ENCODE measurements at places on chromosomes 7 and 10.
A peak's percentile ranks its signal among the peaks of the same experiment; 100 is the strongest.

- DNase-seq = peak; percentile 39
These were observed 51.0 kb downstream of the ORC5 start for GRCh38 chr7:104156842-104157277.

- DNase-seq = peak; percentile 74
These were observed 95.8 kb downstream of the HIP1 start for GRCh38 chr7:75642810-75643486.

DNA sequence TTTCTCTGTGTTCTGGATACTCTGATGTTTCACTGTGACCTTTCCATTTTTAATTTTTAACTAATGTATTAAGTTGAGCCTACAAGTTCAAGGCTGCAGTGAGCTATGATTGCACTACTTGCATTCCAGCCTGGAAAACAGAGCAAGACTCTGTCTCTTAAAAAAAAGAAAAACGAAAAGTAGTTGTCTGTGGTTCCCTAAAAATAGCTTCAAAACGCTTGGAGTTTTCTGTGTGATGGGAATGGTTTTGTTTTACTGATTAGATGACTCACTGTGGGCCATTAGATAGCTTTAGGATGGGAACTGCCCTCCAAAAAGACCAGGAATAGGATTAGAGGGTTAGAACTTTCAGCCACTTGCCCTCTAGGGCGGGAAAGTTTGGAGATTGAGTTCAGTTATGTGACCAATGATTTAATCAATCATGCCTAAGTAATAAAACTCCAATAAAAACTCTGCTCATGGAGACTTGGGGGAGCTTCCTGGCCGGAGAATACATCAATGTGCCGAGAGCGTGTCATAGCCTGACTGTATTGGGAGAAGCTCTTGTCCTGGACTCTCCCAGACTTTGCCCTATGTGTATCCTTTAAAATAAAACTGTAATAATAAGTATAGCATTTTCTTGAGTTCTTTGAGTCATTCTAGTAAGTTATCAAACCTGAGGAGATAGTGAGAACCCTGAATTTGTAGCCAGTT lies 147.1 kb downstream of the LYZL1 start:
- DNase-seq = no peak

GRCh38 chr7:138663725-138664710 lies 37.1 kb downstream of the SVOPL start:
- no peak for DNase-seq

DNA sequence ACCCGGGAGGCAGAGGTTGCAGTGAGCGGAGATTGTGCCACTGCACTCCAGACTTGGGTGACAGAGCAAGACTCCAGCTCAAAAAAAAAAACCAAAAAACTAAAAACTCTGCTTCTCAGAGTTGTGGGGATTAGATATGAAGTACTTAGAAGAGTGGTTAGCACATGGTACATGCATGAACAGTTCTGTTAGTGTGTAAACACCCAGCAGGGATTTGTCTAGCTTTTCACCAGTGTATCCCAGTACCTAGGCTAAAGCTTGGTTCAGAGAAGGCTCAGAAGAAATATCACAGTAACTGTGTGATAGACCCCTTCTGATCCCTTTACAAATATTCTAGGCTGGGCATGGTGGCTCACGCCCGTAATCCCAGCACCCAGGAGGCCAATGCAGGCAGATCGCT lies 9.5 kb downstream of the PPIA start:
- DNase-seq = no peak

- no peak for DNase-seq
These were observed 30.3 kb downstream of the TMEM168 start for GRCh38 chr7:112759905-112760304.

- no peak for DNase-seq
These were observed 46.3 kb downstream of the CNNM1 start for GRCh38 chr10:99375426-99375825.

DNA sequence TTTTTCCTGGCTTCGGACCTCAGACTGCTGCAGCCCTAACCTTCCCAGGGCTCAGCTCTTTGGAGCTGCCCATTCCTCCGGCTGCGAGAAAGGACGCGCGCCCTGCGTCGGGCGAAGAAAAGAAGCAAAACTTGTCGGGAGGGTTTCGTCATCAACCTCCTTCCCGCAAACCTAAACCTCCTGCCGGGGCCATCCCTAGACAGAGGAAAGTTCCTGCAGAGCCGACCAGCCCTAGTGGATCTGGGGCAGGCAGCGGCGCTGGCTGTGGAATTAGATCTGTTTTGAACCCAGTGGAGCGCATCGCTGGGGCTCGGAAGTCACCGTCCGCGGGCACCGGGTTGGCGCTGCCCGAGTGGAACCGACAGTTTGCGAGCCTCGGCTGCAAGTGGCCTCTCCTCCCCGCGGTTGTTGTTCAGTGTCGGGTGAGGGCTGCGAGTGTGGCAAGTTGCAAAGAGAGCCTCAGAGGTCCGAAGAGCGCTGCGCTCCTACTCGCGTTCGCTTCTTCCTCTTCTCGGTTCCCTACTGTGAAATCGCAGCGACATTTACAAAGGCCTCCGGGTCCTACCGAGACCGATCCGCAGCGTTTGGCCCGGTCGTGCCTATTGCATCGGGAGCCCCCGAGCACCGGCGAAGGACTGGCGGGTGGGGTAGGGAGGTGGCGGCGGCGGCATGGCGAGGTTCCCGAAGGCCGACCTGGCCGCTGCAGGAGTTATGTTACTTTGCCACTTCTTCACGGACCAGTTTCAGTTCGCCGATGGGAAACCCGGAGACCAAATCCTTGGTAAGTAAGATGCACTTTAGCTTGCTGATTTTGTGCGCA lies at the start of gene PLXDC2:
PLXDC2 (plus strand) TSS at position 22 of the 820 bp plus-strand sequence.
- no peak for DNase-seq

DNA sequence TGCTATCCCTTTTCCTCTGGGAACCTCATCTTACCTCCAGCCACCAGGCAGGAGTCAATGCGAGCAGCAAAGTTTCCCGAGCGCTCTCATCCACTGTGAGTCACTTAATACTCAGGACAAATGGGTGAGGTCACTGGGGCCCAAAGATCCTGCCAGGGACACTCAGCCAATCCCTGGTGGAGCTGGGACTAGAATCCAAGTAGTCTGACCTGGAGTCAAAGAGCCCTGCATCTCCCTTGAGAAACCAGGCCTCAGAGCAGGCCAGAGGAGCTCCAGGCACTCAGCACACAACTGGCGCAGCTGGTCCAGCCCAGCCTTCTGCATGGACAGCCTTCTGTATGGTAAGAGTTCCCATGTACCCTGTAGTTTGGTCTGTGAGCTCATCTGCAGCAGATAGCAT lies 142.3 kb downstream of the MAPK8 start:
- DNase-seq = no peak

DNA sequence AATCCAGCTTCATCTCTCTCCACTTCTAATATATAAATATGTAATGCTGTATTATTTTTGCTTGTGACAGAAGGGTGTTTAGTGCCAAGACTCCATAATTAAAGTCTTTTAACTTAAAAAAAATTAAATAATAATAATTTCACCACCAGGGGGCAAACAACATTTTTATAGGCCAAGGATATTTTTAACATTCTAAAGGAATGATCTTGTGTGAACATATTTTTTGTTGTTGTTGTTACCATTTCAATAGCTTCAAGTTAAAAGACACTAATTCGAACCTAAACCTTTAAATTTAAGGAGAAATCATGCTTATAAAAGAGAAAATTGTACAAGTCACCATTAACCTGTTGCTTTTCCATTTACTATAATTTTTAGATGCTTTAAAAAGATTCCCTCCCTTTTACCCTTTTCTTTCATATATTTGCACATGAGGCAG lies 7.5 kb upstream of the DNAJC1 start:
- DNase-seq = peak; percentile 40

DNA sequence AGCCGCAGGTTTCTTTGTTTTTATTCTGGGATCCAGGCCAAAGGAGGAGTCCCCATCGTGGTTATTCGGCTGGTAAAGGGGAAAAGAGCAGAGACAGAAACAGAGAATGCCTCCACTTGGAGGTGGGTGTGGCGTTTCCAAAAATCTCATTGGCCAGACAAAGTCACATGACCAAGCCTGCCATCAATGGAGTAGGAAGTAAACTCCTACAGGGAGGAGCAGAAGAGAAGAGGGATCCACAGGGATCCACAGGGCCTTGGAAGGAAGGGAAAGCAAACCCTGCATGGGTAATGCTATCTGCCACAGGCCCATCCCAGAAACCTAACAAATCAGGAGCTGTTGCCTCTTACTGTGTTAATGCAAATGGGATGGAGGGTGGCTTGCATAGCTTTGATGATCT lies 425.7 kb upstream of the GALNT17 start:
- no peak for DNase-seq

GRCh38 chr10:114743521-114744231 lies 77.9 kb upstream of the FHIP2A start:
- no peak for DNase-seq
